ENCODE measurements at places on chromosomes 7 and 10.

DNA sequence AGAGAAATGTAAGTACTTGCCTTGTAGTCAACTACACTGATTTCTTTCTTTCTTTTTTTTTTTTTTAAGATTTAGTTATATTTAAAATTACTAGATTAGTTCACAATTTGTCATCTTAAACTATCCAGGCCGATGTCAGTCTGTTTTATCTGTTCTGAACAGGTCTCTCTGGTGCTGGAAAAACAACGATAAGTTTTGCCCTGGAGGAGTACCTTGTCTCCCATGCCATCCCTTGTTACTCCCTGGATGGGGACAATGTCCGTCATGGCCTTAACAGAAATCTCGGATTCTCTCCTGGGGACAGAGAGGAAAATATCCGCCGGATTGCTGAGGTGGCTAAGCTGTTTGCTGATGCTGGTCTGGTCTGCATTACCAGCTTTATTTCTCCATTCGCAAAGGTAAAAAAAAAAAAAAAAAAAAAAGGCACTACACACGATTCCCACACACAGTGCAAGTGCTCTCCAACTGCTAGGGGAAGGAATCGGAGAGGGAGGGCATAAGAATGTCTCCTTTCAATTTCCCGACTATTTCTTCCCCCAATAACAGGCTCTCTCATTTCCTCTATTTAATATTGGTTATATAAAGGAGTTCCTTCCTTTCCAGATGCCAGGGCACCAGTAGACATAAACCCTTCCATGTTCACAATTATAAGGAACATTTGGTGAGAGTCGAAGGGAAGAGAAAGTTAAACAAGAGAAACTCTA lies 53.4 kb downstream of the PAPSS2 start:
- no peaks in the 10 kb centered on the region for H3K27me3 ChIP-seq
- no peak overlapping the region for H3K4me3 ChIP-seq
- H3K36me3 ChIP-seq = no peaks in the 10 kb centered on the region
- no peaks in the 10 kb centered on the region for H3K4me1 ChIP-seq
- H3K27ac ChIP-seq = no peak overlapping the region

GRCh38 chr10:118116715-118117449 lies 70.1 kb upstream of the RAB11FIP2 start:
- H3K4me3 ChIP-seq = no peak overlapping the region
- no peaks in the 10 kb centered on the region for H3K36me3 ChIP-seq
- H3K27me3 ChIP-seq = no peaks in the 10 kb centered on the region
- no peak for DNase-seq
- no peaks in the 10 kb centered on the region for H3K4me1 ChIP-seq

DNA sequence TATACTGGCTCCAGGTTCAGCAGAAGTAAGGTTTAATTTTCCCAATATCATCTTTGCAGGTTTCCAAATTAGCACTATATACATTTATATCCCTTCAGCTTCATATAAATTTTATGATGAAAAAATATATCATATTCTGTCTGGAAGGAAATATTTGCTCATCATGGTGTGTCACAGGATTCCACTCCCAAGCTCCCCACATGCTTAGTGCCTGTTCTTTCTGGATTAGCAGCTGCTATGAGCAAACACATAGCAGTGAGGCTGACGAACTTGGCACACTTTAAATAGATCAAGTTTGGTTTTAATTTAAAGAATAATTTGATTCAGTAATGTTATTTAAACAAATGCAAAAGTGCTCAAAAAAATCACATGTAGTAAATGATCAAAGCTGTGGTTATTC lies 251.9 kb downstream of the AGMO start:
- no peak for DNase-seq
- H3K27me3 ChIP-seq = no peaks in the 10 kb centered on the region
- H3K4me3 ChIP-seq = no peak overlapping the region
- no peaks in the 10 kb centered on the region for H3K4me1 ChIP-seq
- no peak overlapping the region for H3K27ac ChIP-seq

GRCh38 chr10:88528806-88529570 lies 54.1 kb downstream of the RNLS start:
- H3K4me3 ChIP-seq = no peak overlapping the region
- no peaks in the 10 kb centered on the region for H3K36me3 ChIP-seq
- H3K27me3 ChIP-seq = no peaks in the 10 kb centered on the region
- no peaks in the 10 kb centered on the region for H3K4me1 ChIP-seq
- H3K27ac ChIP-seq = no peak overlapping the region
- DNase-seq = no peak

DNA sequence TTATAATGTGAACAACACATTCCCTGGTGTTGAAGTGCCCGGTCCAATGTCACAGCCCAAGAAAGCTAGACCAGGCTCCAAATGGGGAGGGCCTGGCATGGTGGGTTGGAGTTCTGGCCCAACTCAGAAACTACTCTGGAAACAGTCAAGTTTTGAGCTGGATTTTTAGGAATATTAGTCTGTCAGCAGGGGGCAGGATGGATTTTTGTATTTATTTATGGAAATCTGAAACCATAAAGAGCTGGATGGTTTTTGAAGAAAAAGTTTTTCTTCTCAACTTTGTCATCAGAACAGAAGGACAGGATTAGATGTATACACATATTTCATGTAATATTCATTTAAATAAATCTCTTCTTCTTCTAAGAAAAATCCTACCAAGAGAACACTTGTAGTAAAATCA lies 97.5 kb downstream of the POU6F2 start:
- no peaks in the 10 kb centered on the region for H3K27me3 ChIP-seq
- no peak overlapping the region for H3K27ac ChIP-seq
- no peak overlapping the region for H3K4me3 ChIP-seq
- no peak for DNase-seq
- H3K36me3 ChIP-seq = no peaks in the 10 kb centered on the region

Data from effector memory CD4-positive, alpha-beta T cell (primary cell).